ENCODE measurements at places on chromosomes 1 and 21.

DNA sequence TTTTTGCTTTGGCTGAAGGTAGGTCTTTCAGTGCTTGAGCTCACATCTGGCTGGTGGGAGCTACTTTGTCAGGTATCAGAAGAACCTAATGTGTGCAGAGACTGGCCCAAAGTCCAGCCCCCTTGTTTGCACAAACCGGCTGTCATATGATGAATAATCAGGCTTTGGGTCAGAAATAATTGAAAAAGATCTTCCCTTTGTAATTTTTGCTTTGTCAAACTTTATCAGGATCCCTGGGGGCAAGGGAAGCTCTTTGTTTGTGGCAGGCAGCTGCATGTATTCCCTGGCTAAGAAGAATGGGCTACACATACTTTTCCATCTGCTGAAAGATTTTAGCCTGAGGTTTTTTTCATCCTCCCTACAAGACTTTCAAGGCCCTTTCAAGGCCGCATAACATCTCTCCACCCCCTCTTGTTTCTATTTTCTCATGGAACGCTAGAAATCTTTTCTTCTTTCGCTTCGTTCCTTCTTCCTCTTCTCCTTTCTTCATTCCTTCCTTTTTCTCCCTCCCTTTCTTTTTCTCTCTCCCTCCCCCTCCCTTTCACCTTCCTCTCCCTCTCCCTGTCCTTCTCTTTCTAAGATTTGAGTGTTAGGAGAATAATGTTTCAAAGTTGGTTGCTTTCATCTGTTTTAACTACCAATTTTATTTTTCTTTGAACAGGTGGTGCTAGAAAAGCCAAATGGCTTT, 25.5 kb downstream of the TUFT1 start:
- DNase-seq, result no peak

DNA sequence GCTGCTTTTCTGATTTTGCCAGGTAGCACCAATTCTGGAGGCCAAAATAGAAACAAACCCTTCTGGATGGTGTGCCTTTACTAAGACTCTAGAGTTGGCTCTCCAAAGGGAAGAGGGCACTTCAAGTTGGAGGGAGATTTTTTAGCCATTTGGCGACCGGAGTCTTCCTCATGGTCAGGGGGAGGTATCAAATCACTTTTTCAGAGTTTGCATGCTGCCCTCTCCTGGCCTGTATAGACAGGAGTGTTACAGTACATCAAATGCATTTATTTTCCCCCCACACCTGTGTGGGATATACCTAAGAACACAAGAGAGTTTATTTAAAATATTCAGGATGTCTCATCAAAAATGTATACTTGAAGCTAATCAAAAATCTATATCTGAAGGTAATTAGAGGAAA, 3.2 kb downstream of the GREM2 start:
- peak; percentile 3 for DNase-seq

- no peak for DNase-seq
Measured at GRCh38 chr1:153733970-153734369, 6.1 kb downstream of the INTS3 start.

- no peak for DNase-seq
Measured at GRCh38 chr21:37606549-37606948, 240.0 kb downstream of the DYRK1A start.

- DNase-seq, result no peak
Measured at GRCh38 chr21:36768496-36768895, 69.6 kb downstream of the SIM2 start.

DNA sequence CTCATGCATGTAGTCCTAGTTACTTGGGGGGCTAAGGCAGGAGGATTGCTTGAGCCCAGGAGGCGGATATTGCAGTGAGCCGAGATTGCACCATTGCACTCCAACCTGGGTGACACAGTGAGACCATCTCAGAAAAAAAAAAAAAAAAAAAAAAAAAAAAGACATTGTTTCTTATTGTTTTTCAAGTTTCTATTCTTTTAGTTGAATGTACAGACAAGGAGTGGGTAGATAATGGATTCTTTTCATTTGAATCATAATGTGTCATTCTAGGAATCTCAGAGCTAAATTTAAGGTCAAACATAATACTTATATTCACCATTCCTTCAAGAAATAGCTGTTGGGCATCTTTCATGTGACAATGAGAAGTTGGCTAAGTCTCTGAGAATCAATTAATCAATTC, 157.0 kb upstream of the C21orf91 start:
- DNase-seq, result no peak

GRCh38 chr1:32954168-32954567, 10.4 kb downstream of the RNF19B start:
- DNase-seq, result no peak

GRCh38 chr21:33230545-33231324, 997 bp downstream of the IFNAR2 start:
- peak; percentile 45 for DNase-seq

- peak; percentile 82 for DNase-seq
Measured at GRCh38 chr1:230849451-230850224, 18.7 kb downstream of the C1orf198 start.

DNA sequence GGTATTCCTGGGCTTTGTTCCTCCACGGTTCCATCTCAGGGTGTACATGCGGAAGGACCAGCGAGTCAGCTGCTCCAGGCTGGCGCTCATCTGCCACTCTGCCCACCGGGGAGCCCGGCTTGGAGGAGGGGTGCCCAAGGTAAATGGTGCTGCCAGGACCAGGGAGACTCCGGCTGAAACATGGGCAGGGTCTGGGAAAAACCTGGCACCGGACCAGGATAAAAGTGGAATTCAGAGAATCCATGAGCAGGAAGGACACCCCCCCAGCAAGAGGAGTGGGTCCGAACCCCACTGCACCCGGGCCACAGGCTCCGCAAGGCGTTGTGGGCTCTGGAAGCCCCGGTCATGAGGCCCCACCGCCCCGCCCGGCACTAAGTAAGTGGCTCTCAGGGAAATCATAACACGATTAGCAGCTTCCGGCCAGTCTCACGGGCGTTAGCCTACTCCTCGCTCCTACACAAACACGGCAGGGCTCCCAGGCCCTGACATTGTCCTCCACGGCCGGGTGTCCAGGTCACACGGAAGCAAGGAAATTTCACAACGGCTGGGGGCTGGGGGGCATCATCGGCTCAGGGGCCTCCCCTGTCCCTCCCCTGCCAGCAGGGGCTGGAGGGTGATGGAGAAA, 21.1 kb downstream of the MEGF6 start:
- peak; percentile 17 for DNase-seq

DNA sequence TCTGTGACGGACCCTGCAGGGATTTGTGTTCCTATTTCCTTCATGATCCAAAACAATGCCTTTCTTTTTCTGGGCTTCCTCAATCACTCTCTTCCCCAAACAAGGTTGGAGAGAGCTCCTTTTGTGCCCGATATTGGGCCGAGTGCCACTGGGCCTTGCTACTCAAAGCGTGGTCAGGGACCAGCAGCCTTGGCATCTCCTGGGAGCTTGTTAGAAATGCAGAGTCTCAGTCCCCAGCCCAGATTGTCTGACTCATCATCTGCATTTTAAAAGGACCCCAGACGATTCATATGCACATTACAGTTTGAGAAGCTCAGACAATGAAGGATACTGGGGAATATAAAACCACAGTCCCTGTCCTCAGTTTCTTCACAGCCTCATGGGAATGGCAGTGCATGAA, 19.9 kb downstream of the ADORA1 start:
- no peak for DNase-seq

DNA sequence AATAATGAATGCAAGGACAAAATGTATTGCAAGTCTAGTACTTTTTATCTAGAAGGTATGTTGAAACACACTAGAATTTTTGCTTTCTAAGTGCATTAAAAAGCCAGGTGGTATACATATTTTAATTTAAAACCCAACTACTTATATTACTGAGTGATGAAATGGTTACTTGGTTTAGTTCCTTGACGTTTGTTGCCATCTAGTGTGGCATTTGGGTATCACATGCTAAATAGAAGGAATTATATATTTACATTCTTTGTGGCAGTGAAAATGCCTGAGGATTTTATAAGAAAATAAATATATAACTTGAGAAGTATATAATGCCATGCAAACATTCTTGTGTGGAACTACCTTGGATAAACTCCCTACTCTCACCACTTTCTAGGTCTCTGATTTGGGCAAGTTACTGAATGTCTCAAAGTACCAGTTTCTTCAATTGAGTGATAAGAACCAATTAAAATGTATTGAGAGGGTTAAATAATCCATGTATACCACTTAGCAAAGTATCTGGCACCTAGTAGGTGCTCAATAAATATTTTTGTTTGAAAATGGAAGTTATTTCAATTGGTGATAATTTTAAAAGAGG, 69.6 kb downstream of the SDCCAG8 start:
- DNase-seq, result peak; percentile 83

DNA sequence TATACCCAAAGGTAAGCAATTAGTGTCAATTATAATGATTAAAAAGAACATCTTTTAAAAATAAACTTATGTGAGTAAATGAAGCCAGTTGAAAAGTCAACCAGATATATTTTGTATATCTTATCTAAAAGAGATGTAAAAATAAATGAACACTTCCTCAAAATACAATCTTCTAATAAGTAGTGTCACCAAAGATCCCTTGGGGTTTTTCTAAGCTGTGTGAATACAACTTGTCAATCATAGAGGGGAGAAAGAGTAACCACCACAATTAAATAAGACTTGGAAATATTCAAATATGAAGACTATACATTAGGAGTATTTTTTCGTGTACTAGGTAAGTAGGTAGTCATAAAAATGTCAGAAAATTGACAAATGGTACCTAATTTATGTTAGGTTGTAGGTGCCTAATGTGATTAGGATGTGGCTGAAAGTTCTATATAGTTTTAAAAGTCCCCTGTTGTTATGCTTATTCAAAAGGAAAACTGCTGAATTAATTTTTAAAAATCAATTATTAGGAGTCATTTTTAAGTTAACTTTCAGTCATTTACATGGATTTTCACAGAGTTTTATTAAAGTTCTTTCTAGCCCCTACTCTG, 72.6 kb downstream of the RASAL2 start:
- no peak for DNase-seq

GRCh38 chr1:78678324-78678723, 28.7 kb downstream of the IFI44 start:
- DNase-seq, result no peak

GRCh38 chr1:37015713-37016112, 18.6 kb downstream of the GRIK3 start:
- DNase-seq, result no peak

DNA sequence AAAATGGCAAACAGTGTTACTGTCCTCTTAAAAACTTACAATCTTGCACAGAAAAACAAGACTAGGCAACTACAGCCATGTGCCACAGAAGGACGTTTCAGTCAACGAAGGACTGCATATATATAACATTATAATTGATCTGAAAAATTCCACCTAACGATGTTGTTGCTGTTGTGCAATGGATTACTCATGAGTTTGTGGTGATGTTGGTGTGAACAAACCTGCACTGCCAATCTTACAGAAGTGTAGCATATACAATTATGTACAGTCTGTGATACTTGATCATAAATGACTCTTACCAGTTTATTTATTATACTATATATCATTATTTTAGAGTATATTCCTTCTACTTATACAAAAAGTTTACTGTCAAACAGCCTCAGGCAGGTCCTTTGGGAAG, 6.8 kb upstream of the VAMP4 start:
- DNase-seq, result no peak

- peak; percentile 44 for DNase-seq
Measured at GRCh38 chr1:203361945-203362719, 11.2 kb upstream of the FMOD start.

GRCh38 chr1:27856561-27857343, 15.6 kb upstream of the THEMIS2 start:
- no peak for DNase-seq

GRCh38 chr1:150836129-150836773, 28.2 kb upstream of the CTSK start:
- DNase-seq, result peak; percentile 36

- DNase-seq, result no peak
Measured at GRCh38 chr21:15367061-15367626, 302.3 kb upstream of the NRIP1 start.

DNA sequence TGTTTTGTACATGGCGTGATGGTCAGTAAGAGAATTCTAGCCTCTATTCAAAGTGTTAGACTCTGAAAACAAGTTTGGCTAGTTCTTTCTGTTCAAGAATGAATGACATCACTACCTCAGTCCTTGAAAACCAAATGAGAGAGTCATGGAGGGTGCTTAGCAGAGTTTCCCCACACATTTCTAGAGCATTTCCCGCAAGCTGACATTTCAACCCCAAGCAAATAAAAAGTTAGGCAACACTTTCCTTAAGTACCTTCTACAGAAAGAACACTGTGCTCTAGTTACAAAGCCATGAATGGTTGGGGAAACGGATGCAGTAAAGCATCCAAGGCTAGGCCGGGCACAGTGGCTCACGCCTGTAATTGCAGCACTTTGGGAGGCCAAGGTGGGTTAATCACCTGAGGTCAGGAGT, 47.9 kb upstream of the SLC44A3 start:
- peak; percentile 95 for DNase-seq

- DNase-seq, result no peak
Measured at GRCh38 chr1:99595041-99595440, 50.9 kb upstream of the PALMD start.

- no peak for DNase-seq
Measured at GRCh38 chr21:30590297-30590696, at the start of gene KRTAP22-2. Gene KRTAP22-2 (minus strand): TSS chr21:30590397.

GRCh38 chr1:229596925-229597699, 28.8 kb downstream of the TAF5L start:
- peak; percentile 77 for DNase-seq

DNA sequence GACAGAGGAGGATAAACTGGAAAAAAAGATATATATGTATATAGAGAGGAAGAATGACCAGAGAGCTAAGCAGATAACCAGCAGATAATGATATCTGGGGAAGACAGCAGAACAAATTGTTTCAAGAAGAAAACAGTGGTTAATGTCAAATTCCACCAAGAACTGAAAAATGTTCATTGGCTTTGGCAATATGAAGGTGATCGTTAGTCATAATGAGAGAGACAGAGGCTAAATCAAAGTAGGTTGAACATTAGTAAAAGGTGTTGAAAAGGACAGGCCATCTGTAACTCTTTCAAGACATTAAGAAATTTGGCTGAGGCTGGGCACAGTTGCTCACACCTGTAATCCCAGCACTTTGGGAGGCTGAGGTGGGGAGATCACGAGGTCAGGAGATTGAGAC, 25.3 kb upstream of the CR2 start:
- no peak for DNase-seq

DNA sequence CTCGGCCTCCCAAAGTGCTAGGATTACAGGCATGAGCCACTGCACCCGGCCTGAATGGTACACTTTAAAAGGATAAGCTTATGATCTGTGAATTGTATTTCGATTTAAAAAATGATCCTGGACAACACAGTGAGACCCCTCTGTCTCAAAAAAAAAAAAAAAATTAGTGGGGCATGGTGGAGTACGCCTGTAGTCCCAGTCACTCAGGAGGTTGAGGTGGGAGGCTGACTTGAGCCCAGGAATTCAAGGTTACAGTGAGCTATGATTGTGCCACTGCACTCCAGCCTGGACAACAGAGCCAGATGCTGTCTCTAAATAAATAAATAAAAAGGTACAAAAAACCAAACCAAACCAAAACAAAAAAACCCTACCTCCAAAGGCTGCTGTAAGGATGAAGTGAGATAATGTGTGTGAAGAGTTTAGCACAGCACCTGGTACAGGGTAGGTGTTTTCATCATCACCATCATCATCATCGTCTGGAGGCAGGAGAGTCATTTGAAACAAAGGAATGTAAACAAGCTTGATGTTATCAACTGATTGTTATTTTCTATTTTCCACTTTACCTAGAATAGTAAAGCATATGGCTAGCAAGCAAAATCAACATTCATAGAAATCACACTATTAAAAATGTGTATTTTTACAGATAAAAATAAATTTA, 22.5 kb upstream of the HTR1D start:
- no peak for DNase-seq

GRCh38 chr1:17844185-17844826, 89.2 kb downstream of the ACTL8 start:
- DNase-seq, result no peak

- peak; percentile 30 for DNase-seq
Measured at GRCh38 chr1:238642231-238642630, 744.1 kb upstream of the CHRM3 start.

Measured in fibroblast of villous mesenchyme (primary cell).